ENCODE measurements at places on chromosomes 7 and 10.

- peaks cover 7% of the 10 kb centered on the region for H3K4me1 ChIP-seq
- no peaks in the 10 kb centered on the region for H3K36me3 ChIP-seq
- H3K4me3 ChIP-seq: peak within 1 kb of the TSS; percentile 56
- no peaks in the 10 kb centered on the region for H3K27me3 ChIP-seq
Observed at GRCh38 chr10:23344241-23344841, at the start of gene C10orf67. C10orf67 (minus strand) TSS chr10:23344797; CDS start chr10:23344774, 23 bp downstream.

- H3K27me3 ChIP-seq: no peaks in the 10 kb centered on the region
- no peaks in the 10 kb centered on the region for H3K4me1 ChIP-seq
- no peak for DNase-seq
- H3K4me3 ChIP-seq: no peak overlapping the region
Observed at GRCh38 chr7:19670806-19671205, 38.0 kb downstream of the POLR1F start.

- H3K4me3 ChIP-seq: no peak overlapping the region
- no peak for DNase-seq
- H3K27ac ChIP-seq: no peak overlapping the region
- peaks cover 1% of the 10 kb centered on the region for H3K4me1 ChIP-seq
Observed at GRCh38 chr10:62541811-62542210, 167.6 kb downstream of the ZNF365 start.

DNA sequence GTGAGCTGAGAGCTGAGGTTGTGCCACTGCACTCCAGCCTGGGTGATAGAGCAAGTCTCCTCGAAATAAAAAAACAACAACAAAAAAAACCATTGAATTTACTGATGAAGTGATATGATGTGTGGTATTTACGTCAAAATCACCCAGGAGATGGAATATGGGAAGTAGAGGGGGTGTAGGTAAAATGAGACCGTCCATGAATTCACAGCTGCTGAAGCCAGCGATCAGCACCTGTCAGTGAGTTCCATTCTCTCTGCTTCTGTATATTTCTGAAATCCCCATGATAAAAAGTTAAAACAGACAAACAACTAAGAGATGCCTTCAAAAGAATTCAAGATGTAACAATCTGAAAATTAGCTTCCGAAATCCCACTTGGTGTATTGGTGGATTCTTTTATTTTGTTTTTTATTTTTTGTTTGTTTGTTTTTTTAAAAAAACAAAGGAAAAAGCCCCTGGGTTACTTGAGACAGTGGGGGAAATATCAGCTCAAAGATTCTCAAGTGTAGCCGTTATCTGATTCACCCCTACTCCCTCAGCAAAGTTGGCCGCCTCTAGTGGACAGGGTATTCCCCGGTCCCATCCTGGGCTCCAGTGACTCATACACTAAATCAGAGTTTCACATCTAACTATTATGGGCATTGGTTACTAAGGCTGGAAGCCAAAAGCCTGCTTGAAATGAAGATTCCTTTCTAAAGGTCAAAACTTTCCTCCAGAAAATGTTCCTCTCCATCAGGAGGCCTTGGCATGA is 76.4 kb downstream of the MAP3K8 start:
- H3K36me3 ChIP-seq: no peaks in the 10 kb centered on the region
- no peak overlapping the region for H3K27ac ChIP-seq
- DNase-seq: no peak
- H3K4me3 ChIP-seq: no peak overlapping the region
- H3K27me3 ChIP-seq: peaks cover 26% of the 10 kb centered on the region

DNA sequence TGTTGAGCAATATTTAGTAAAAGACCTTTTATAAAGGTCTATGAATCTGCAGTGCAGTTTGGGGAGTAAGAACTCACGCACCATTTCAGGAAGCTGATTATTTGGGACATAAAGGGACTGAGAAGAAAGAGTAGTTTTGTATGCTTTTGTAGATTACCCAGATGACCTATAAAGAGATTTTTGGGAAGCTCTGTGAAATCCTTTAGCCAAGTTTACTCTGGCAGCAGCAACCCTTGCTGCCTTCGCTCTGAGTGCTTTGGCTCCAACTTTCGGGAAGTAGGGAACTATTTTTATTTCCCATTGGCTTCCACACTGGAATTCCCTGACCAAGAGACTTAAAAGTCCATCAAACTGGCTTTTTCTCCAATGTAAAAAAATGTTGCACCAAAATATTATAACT is 1110.1 kb upstream of the PHF14 start:
- no peak overlapping the region for H3K4me3 ChIP-seq
- H3K4me1 ChIP-seq: no peaks in the 10 kb centered on the region
- DNase-seq: no peak
- no peaks in the 10 kb centered on the region for H3K36me3 ChIP-seq
- no peaks in the 10 kb centered on the region for H3K27me3 ChIP-seq

All from neuronal stem cell (in vitro differentiated cells).